ENCODE measurements at places on chromosomes 11 and 22. TPM values are rescaled to one million over a fixed set of nuclear protein-coding genes. Genes with fewer than 3 reads are reported as not detected.

GRCh38 chr22:49999946-50000586 lies 12.5 kb downstream of the IL17REL start:
- H3K36me3 ChIP-seq: no peaks in the 10 kb centered on the region
- DNase-seq: no peak
- peaks cover 26% of the 10 kb centered on the region for H3K27me3 ChIP-seq
- no peaks in the 10 kb centered on the region for H3K4me1 ChIP-seq

GRCh38 chr11:9341638-9342178 lies 27.3 kb upstream of the TMEM41B start:
- no peak for DNase-seq
- H3K27me3 ChIP-seq: no peaks in the 10 kb centered on the region
- H3K4me1 ChIP-seq: no peaks in the 10 kb centered on the region
- H3K4me3 ChIP-seq: no peak overlapping the region
- H3K27ac ChIP-seq: no peak overlapping the region

- H3K27ac ChIP-seq: no peak overlapping the region
- DNase-seq: no peak
- no peak overlapping the region for H3K4me3 ChIP-seq
- H3K4me1 ChIP-seq: peaks cover 10% of the 10 kb centered on the region
- no peaks in the 10 kb centered on the region for H3K36me3 ChIP-seq
Measured at GRCh38 chr11:134052988-134053945, 15.6 kb upstream of the JAM3 start.

DNA sequence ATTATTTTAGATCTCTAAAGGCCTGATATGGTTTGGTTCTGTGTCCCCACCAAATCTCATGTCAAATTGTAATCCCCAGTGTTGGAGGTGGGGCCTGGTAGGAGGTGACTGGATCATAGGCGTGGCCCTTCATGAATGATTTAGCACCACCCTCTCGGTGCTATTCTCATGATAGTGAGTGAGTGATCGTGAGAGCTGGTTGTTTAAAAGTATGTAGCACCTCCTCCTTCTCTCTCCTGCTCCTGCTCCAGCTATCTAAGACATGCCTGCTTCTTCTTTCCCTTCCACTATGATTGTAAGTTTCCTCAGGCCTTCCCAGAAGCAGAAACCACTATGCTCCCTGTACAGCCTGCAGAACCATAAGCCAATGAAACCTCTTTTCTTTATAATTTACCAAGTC lies 114.1 kb downstream of the SERGEF start:
- DNase-seq: no peak
- H3K4me3 ChIP-seq: no peak overlapping the region
- H3K27ac ChIP-seq: no peak overlapping the region
- H3K27me3 ChIP-seq: no peaks in the 10 kb centered on the region
- H3K36me3 ChIP-seq: no peaks in the 10 kb centered on the region

- H3K36me3 ChIP-seq: no peaks in the 10 kb centered on the region
- peaks cover 45% of the 10 kb centered on the region for H3K4me1 ChIP-seq
- DNase-seq: peak; percentile 75
- peak overlapping the region; percentile 51 for H3K4me3 ChIP-seq
- H3K27me3 ChIP-seq: no peaks in the 10 kb centered on the region
Measured at GRCh38 chr11:95149651-95150364, 60.2 kb downstream of the ENDOD1 start.

GRCh38 chr11:128648711-128649110 lies 45.2 kb upstream of the FLI1 start:
- no peak for DNase-seq
- no peak overlapping the region for H3K27ac ChIP-seq
- no peak overlapping the region for H3K4me3 ChIP-seq
- no peaks in the 10 kb centered on the region for H3K4me1 ChIP-seq
- H3K27me3 ChIP-seq: no peaks in the 10 kb centered on the region

GRCh38 chr11:272931-273198 lies 5.3 kb upstream of the NLRP6 start:
- no peak overlapping the region for H3K27ac ChIP-seq
- H3K4me3 ChIP-seq: no peak overlapping the region
- H3K27me3 ChIP-seq: peaks cover 8% of the 10 kb centered on the region
- no peaks in the 10 kb centered on the region for H3K4me1 ChIP-seq
- no peak for DNase-seq

GRCh38 chr11:101511065-101511464 lies 72.7 kb downstream of the TRPC6 start:
- H3K27me3 ChIP-seq: no peaks in the 10 kb centered on the region
- DNase-seq: no peak
- no peak overlapping the region for H3K27ac ChIP-seq
- no peak overlapping the region for H3K4me3 ChIP-seq

DNA sequence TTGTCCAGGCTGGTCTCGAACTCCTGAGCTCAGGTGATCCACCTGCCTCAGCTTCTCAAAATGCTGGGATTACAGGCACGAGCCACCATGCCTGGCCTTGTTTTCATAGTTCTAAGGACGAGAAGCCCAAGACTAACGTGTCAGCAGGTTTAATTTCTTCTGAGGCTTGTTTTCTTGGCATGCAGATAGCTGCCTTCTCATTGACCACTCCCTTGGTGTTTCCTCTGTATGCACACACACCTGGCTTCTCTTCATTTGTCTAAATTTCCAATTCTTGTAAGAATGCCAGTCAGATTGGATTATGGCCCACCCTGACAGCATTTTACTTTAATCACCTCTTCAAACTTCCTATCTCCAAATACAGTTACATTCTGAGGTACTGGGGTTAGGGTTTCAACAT lies 72.5 kb upstream of the CTSC start:
- H3K4me3 ChIP-seq: no peak overlapping the region
- DNase-seq: no peak
- peaks cover 12% of the 10 kb centered on the region for H3K4me1 ChIP-seq

- H3K27me3 ChIP-seq: no peaks in the 10 kb centered on the region
- no peak overlapping the region for H3K4me3 ChIP-seq
Measured at GRCh38 chr22:24024354-24024753, 13.2 kb downstream of the CABIN1 start.

MIOX gene
- total RNA-seq: not detected

GAS2 gene
- 1.1 TPM for total RNA-seq

GALNT18 gene
- total RNA-seq: 38.5 TPM

PLAAT4 gene
- total RNA-seq: 36.7 TPM

ROBO4 gene
- 8.1 TPM for total RNA-seq
